Activated CD4-positive, alpha-beta T cell treated with anti-CD3 and anti-CD28 coated beads for 48 hours (primary cell): ENCODE measurements at places on chromosomes 13 and 19.

DNA sequence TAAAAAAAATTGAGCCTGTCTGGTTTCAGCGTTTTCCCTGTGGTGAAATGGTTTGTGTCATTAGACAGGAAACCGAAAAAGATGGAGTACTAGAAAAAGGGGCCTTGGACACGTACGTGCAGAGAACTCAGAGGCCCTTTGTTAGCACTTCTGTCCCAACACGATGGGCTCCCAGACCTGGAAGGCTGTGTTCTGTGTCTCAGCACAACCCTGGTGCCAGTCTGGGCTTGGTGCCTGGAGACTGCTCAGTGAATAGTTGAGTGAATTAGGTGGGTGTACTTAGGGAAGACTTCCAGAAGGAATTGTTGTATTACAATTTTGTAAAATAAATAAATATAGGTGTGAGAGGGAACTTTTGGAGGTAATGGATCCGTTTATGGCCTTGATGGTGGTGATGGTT is 8.7 kb downstream of the ZNF71 start:
- DNase-seq = no peak

DNA sequence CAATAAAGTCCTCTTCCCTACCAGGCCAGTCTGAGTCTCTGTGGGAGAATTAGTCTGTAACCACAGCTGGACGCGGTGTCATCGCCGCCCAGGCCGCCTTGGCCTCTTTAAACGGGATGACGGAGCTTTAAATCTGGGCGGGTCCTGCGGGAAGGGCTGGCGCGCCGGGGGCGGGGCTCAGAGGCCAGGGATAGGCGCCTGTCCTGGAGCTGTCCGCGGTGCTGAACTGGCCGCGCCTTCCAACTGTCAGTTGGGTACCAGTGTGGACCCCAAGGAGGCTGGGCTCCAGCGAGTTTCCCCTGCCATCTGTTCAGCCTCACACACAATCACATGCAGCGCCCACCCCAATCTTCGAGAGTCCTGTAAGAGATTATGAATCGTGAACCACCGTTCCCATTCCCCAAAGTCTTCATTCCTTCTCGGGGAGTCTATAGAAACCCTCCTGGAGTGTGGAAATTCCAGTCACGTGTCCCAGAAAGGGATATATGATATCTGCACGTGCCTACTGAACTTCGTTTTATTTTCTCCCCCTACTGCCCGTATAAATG is 11.5 kb downstream of the APLP1 start:
- peak; percentile 92 for DNase-seq

DNA sequence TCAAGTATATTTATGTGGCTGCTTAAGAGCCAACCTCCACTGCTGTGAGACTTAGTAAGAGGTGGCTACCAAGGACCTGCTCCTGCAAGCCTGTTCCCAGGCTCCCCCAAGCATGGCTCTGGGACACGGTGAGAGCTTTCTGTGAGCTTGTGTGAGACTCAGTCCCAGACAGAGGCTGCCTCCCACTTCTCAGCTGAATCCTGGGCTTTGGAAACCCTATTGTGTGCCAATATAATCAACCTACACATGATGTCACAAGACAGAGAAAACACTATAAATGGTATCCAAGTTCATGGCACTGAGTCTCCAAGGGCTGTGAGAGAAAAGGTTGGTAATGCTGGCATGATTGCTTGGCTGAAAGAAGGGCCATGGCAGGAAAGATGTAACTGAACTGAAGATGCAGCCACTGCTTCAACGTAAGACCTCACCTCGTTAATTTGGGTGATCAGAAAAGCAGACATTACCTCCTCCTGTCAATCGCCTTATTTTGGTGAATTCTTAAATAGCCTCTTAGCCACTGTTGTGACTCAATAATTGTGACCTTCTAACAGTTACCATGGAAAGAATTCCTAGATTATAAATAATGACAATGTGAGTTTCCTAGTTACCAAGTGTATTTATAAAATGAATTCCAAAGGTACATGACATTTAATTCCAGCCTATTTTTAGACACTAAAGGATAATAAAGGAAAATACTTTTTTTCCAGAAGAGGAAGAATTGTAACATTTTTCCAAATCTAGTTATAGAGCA is 332.0 kb downstream of the IRS2 start:
- no peak for DNase-seq

GRCh38 chr13:35789335-35790165 is 313.1 kb upstream of the MAB21L1 start:
- no peak for DNase-seq

DNA sequence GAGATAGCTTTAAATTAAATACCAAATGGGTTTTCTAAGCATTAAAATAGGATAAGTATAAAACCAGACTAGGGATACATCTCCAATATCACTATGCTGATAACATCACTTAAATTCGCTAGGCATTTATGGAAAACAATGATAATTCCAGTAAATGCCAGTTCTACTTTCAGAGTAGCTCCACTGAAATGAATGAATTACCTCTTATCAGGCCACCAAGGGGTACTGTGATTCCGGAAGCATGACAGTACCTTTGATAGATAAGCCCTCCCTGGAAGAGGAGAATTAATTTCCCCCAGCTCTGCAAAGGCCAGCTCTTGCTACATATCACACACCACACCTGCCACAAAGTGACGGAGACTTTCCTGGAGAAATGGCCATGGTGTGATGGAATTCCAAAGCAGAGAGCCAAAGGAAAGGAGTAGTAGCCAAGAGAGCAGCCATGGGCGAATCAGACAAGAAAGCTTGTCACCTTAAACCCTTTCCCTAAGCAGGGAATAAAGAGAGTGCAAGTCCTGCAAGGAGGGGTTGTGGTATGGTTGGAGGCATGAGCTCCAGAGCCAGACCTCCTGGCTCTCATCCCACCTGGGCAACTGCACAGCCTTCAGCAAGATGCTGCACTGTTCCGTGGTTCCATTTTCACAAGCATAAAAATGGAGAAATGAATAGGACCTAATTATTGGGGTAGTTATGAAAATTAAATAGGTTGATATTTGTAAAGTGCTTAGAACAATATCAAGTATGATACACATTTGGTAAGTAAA is 423.1 kb downstream of the FGF14 start:
- no peak for DNase-seq

GRCh38 chr19:14366529-14366928 is 14.7 kb upstream of the ADGRE5 start:
- DNase-seq = peak; percentile 92

GRCh38 chr19:1752757-1753728 is at the start of gene ONECUT3:
TSS of gene ONECUT3 (plus strand) at chr19:1753506. CDS start at chr19:1753663, 157 bp downstream.
- DNase-seq = no peak
